ENCODE measurements at places on chromosomes 4 and X. TPM values are rescaled to one million over a fixed set of nuclear protein-coding genes. Genes with fewer than 3 reads are reported as not detected.

- DNase-seq = no peak
These were observed 55.0 kb downstream of the SYTL5 start for GRCh38 chrX:38061335-38061734.

- no peak for DNase-seq
These were observed 93.7 kb downstream of the ADGRL3 start for GRCh38 chr4:61293707-61294400.

- DNase-seq = no peak
These were observed 20.4 kb downstream of the PRPS2 start for GRCh38 chrX:12811658-12812057.

DNA sequence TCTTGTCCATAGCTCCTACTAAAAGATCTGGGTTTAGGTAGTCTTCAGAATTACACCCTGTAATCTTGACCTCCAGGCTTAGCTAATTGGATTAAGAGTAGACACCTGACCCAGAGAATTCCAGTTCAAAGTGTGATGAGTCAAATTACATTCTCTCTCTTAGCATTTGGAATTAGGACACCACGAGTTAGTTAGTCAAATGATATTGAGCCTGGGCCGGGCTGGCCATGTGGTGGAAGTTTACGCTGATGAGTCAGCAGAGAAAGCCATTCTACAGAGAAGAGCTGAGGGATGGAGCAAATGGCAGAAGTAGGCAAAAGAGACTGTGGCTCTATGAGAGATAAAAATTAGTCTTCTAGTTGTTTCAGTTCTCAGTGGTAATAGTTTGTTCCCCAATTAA, 31.1 kb downstream of the CEP44 start:
- DNase-seq = no peak

DNA sequence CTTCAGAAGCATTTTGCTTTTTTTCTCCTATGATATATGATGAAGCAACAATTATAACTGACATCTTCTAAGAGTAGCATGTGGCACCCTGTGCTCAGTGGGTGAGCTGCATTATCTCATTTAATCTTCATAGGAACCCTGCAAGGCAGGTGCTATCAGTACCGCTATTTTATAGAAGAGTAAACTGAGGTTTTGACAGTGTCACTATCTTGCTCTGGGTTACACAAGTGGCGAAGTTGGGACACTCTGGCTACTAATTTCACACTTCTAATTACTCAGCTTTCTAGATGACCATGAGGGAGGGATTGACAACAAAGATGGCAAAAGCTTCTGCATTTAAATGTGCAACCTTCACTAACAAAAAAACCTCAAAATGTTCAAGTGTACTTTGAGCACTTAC, 76.9 kb upstream of the CAMK2D start:
- DNase-seq = no peak

DNA sequence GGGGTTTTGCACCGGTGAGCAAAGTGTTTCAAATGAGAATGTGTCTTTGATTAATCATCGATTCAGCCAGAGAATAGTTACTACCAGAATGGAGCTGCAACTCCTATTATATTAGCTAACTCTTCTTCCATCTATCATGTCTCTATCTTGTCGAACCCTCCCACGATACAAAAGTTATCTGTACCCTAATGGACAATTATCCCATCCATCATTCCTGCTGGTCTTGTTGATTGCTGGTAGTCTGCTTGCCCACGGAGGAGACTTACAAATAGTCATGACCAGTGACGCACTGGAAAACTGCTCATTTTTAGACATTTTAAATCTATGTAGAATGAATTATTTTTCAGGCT, 67.5 kb downstream of the RTL9 start:
- no peak for DNase-seq

- DNase-seq = no peak
These were observed 16.1 kb downstream of the RHOH start for GRCh38 chr4:40212674-40213527.

DNA sequence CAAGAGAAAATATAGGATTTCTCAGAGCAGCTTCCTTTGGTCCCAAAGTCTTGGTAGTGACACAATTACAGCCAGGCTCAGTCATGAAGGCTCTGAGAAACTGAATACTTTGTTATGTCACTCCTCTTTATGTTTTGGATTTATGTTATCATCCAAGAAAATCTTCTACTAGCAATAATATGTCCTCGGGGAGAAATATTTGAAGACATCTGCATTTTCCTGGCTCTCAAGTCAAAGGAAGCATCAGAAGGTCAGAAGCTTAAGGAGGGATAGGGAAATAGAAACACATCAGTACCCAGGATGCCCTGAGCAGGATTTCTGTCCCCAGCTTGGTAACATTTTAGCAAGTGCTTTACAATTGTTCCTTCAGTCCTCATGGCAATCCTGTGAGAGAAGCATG, 54.0 kb downstream of the C4orf33 start:
- DNase-seq = no peak

DNA sequence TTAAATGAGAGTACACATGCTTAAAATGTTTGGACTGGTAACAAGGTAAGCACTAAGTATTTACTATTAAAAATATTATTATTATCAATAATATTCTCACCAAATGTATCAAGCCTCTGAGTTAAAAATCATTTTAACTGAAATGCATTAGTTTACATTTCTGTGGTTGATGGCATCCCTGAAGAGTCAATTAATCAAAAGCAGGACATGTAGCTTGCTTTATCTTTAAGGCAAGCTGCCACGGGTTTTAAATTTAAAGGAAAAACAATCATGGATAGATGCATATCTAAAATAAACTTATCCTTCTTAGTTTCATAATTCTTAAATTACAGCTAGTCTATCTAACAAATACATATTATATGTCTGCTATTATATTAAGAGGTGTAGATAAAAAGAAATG, 584.8 kb upstream of the INTU start:
- DNase-seq = no peak

DNA sequence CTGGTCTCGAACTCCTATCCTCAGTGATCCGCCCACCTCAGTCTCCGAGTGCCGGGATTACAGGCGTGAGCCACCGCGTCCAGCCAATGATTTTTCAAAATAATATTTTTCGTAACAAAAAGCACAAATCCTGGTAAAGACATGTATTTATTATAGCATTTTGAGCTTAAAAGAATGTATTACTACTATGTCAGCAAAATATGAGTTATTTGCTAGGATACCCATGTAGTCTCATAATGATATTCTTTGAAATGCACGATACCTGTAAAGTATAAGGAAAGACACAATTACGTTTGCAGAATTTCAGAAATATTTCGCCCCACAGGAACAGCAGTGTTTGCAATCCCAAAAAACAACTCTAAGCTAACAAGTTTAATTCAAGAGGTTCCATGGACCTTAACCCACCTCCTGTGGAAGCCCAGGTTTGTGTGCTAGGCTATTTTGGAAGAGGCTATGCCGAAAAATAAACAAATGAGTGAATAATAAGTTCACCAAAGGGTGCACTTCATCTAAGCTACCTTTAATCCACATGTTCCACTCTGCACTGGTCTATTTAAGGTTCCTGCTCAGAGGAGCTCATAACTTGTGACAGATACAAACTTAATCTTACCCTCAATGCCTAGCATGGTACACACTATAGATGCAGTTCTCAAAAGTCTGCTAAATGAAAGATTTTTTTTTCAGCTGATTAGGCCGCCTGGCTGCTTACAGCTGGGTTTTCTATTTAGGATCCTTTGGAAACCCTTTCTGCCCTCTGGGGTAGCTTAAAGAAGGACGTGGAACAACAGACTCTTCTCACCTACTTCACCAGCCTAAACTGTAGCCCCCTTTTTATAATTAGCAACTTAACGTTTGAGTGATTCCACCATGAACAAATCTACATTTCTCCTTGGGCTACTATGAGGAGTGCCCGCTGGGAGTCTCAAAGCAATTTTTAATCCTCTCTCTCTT, 5.0 kb downstream of the FRYL start:
- DNase-seq = no peak

- DNase-seq = no peak
These were observed 74.4 kb downstream of the AFF1 start for GRCh38 chr4:87009095-87009648.

POU3F4 gene
- not detected for total RNA-seq

CT45A2 gene
- total RNA-seq = not detected

RTL5 gene
- 0.07 TPM for total RNA-seq

ELOVL6 gene
- 16.0 TPM for total RNA-seq

TECRL gene
- total RNA-seq = not detected

PI4K2B gene
- total RNA-seq = 37.2 TPM

KIAA1210 gene
- not detected for total RNA-seq

NR3C2 gene
- total RNA-seq = 4.1 TPM

AMMECR1 gene
- 8.6 TPM for total RNA-seq

Measured in activated CD4-positive, alpha-beta T cell treated with anti-CD3 and anti-CD28 coated beads, Interleukin-2, amount 10 ng/mL, durations not matched to agents 7 days and 5 days (primary cell).